MG63 (cell line): ENCODE measurements at places on chromosomes 13 and 19. TPM values are rescaled to one million over a fixed set of nuclear protein-coding genes. Genes with fewer than 3 reads are reported as not detected.

LMO7 gene
- 100 and 193 TPM in 2 replicates for total RNA-seq

- no peak for DNase-seq
Measured at GRCh38 chr19:55352040-55352439, 2.5 kb downstream of the COX6B2 start.

DNA sequence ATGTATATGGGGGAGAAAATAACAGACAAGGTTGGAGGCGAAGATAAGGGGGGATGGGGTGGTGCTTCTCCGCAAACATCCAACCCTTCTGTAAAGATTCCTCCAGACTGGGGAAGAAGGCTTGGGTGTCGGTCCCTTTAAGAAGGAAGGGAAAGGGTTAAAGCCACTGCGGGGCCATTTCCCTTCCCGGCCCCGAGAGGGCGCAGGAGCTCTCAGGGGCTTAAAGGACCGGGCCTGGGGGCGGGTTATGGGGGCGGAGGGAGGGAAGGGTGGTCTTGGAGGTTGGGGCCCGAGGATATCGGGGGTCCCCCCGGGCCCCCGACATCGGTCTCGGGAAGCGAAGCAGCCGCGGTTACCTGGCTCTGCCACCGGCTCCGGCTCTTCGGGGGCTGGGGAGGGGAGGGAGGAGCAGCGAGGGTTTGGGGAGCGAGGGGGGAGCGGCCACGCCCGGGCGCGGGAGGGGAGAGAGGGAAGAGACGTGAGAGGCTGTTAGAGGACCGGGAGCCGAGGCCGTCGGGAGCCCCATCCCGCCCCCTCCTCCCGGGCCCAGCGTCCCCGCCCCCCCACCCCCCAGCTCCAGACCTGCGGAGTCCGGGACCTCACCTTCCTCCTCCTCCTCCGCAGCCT is 2.8 kb downstream of the TNNT1 start:
- no peak for DNase-seq

IFNL1 gene
- not detected in 2 replicates for total RNA-seq

MADCAM1 gene
- not detected in 2 replicates for total RNA-seq

GRCh38 chr13:74620308-74620707 is 486.1 kb upstream of the KLF12 start:
- DNase-seq = no peak

- no peak for DNase-seq
Measured at GRCh38 chr13:113050734-113051431, 54.7 kb upstream of the F7 start.

- DNase-seq = no peak
Measured at GRCh38 chr13:24638096-24638495, 42.1 kb upstream of the ATP12A start.

GRCh38 chr13:50676602-50677001 is 166.9 kb downstream of the DLEU7 start:
- peak; percentile 44 for DNase-seq

MYO1F gene
- total RNA-seq = not detected in 2 replicates

GRCh38 chr13:45104261-45104660 is 16.0 kb upstream of the GTF2F2 start:
- DNase-seq = no peak

B3GNT3 gene
- total RNA-seq = not detected in 2 replicates

- no peak for DNase-seq
Measured at GRCh38 chr13:110306340-110306959, 507 bp downstream of the COL4A1 start.

GRCh38 chr13:23770428-23770827 is 118.8 kb downstream of the MIPEP start:
- no peak for DNase-seq

DNA sequence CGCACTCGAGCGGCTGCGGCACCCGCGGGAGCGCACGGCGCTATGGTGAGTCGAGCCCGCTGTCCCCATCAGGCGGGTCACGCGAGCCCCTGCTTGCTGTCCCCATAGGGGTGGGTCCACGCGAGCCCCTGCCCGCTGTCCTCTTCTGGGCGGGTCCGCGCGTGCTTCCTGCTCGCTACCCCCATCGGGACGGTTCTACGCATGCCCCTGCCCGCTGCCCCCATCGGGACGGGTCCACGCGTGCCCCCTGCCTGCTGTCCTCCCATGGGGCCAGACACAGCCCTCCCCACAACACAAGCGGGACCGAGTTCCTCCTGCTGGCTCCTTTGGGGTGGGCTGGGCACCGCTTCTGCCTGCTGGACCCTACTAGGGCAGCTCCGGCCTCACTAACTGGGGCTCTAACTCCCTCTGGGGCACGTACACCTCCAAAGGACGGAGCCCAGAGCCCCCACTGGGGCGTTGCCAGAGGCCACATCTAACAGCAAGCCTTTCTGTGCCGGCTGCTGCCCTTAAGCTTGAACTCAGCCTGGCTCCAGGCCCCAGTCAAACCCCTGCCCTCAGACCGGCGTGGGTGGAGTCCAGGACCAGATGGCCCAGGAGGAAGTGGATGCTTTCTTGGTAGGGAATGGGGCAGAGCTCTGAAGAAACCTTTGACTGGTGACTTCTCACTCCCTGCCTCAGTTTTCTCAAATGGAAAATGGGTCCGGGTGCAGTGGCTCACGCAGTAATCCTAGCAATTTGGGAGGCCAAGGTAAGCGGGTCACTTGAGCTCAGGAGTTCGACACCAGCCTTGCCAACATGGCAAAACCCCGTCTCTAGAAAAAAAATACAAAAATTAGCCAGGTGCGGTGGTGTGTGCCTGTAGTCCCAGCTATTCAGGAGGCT is 722 bp downstream of the COLGALT1 start:
- peak; percentile 88 for DNase-seq

DNA sequence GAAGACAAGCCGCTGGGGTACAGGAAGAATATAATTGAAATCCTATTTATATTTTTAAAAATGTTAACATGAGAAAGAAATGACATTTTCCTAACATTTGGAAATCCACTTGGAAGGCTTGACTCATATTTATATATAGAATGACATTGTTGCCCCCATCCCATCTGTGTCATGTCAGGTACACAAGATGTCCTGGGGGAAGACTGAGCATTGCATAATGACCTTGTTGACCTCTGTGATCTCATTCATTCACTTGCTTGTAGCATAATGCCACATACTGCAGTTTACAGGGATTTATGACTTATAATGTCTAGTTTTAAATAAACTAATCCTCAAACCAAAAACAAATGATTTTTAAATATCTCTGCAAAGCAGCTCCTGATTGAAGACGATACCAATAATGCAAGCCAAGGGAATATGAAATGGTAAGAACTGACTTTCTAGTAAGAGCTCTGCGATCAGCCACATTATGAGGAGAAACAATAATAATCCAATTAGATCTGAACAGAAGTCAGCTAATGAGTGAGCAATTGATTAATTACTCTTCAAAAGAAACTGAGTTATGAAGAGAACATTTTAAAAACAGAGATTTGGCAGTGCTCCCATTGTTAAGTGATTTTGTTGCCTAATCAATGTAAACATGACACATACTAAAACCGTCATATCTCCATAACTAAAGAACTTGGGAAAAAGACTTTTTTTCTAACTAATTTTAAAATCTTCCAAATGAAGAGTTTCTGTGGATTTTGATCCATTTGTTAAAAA is 21.2 kb upstream of the VWA8 start:
- no peak for DNase-seq

ZNF493 gene
- 0.46 and 0.84 TPM in 2 replicates for total RNA-seq

DNA sequence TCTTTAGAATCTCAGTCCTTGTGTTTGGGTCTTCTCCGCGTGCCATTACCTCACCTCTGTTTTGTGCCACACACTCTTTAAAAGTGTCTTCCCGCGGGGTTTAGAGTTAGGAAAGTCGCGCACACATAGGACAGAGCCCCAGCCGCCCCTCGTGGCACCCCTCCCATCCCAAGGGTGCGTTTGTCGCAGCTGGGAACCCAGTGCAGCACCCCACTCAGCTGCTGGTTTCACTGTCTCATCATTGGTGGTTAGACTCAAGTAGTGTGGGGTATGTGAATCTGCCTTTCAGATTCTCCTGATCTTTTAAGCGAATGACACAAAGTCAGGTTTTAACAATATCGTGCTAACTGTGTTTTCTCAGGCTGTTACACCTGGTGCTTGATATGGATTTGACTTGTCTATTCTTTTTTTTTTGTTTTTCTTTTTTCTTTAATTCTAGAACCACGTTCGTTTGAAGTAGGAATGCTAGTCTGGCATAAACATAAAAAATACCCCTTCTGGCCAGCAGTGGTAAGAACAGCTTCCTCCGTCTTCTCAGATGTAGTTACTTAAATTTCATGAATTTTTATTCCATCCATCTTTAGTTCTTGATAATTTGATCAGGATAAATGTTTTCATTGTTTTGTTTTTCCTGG is 19.5 kb upstream of the NDUFS7 start:
- no peak for DNase-seq

PIBF1 gene
- total RNA-seq = 8.5 and 9.3 TPM in 2 replicates

GRCh38 chr13:29491248-29491647 is 104.2 kb downstream of the SLC7A1 start:
- DNase-seq = no peak

CD22 gene
- total RNA-seq = not detected in 2 replicates

ATP7B gene
- total RNA-seq = 1.9 and 6.9 TPM in 2 replicates

GRCh38 chr19:55165952-55166529 is 372 bp downstream of the DNAAF3 start:
- peak; percentile 78 for DNase-seq

GRCh38 chr19:14059093-14059480 is 2.8 kb downstream of the PALM3 start:
- DNase-seq = no peak

- no peak for DNase-seq
Measured at GRCh38 chr13:96785986-96786385, 208.3 kb downstream of the OXGR1 start.

- no peak for DNase-seq
Measured at GRCh38 chr13:113554333-113554700, 30.2 kb upstream of the TFDP1 start.

DNA sequence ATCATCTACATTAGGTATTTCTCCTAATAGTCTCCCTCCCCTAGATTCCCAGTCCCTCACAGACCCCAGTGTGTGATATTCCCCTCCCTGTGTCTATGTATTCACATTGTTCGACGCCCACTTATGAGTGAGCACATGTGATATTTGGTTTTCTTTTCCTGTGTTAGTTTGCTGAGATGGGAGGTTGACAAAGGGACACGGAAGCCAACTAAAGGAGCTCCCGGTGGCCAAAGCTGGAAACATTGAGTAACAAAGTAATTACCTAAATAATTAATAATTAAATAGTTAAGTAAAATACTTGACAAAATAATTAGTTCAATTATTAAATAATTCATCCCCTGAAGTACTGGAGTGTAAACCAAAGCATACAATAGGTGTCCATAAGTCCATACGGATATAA is 1.7 kb upstream of the PRR20A start:
- no peak for DNase-seq

DNA sequence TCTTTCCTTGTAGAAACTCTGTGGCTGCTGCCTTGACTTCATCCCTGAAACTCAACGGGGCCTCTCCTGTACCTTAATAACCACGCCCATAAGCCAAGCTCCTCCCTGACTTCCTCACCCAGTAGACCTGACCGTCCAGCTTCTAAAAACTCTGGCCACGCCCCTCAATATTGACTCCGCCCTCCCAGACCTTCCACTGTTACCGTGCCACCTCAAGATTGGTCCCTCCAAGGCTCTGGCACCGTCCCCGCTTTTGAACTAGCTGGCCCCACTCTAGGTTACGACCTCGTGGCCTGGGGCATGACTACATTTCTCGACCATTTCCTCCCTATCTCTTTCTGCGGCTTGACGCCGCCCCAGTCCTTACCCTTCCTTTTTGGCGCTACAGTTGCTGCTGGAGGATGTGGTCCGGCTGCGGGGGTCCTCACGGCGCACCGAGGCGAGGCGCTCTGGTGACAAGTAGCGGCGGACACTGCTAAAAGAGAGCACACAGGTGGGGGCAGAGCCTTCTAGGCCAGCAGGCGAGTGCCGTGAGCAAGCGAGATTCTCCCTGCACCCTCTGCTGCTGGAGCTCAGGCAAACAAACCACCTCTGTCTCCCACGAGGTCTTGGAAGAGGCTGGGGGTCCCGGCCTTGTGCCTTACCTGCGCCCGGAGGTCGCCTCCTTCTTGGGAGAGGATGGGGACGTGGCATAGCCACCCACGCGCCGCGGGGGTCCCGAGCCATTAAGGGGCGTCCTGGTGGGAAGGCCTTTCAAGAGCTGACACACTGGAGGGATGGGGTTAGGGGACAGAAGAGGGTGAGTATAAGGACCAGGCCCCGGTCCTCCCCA is 2.3 kb upstream of the EML2 start:
- DNase-seq = peak; percentile 92

INAFM1 gene
- total RNA-seq = 5.5 TPM in 1 of 2 replicates, not detected in the other

GRCh38 chr13:31073859-31074718 is 87.6 kb downstream of the HSPH1 start:
- no peak for DNase-seq
